ENCODE measurements at places on chromosomes 1 and 21.
A peak's percentile ranks its signal among the peaks of the same experiment; 100 is the strongest.

DNA sequence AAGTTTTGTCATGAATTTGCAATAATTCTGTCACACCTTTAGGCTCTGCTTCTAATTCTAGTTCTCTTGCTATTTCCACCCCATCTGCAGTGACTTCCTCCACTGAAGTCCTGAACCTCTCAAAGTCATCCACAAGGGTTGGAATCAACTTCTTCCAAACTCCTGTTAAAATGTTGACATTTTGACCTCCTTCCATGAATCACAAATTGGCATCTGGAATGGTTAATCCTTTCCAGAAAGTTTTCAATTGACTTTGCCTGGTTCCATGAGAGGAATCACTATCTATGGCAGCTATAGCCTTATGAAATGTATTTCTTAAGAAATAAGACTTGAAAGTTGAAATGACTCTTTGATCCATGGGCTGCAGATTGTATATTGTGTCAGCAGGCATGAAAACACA, 19.7 kb upstream of the SFT2D2 start:
- no peaks in the 10 kb centered on the region for H3K27me3 ChIP-seq
- H3K4me1 ChIP-seq: no peaks in the 10 kb centered on the region
- no peak for DNase-seq
- H3K27ac ChIP-seq: peak overlapping the region; percentile 22
- H3K4me3 ChIP-seq: no peak overlapping the region
- H3K36me3 ChIP-seq: peaks cover 11% of the 10 kb centered on the region

- DNase-seq: no peak
- H3K36me3 ChIP-seq: no peaks in the 10 kb centered on the region
- no peak overlapping the region for H3K4me3 ChIP-seq
These were observed 432.9 kb downstream of the SETD4 start for GRCh38 chr21:35627462-35627861.

DNA sequence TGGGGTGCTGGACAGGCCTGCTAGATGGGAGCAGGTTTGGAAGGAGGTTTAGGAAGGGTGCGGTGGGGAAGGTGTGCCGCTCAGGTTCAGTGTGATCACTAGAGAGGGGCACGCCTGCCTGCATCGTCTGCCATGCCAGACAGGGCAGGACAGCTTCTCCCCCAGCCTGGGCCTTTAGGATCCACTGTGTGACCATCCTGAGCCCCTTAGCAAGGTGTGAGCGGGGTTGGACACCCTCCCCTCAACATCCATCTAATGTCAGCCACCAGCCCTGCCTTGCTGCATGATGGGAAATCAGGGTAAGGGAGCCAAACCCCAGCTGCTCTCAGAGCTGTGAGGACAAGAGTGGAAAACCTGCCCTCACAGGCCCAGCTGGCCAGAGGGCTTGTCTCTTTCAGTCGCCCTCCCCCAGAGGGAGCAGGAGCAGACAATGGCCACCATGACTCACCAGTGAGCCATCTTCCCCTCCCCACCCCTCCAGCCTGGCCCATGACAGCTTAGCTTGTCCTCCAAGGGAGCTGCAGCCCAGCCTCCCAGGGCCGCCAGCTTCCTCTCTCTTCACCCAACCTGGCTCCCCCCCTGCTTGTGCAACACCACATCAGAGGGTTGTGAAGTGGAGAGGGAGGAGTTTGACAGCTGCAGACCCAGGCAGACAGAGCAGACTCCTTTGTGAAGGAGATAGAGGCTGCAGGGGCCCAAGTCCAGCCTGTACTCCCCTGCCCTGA, 37.0 kb downstream of the NUAK2 start:
- peak; percentile 90 for DNase-seq
- H3K36me3 ChIP-seq: peaks cover 23% of the 10 kb centered on the region
- peak overlapping the region; percentile 99 for H3K27ac ChIP-seq
- H3K27me3 ChIP-seq: no peaks in the 10 kb centered on the region
- H3K4me1 ChIP-seq: peaks cover 80% of the 10 kb centered on the region
- peak overlapping the region; percentile 61 for H3K4me3 ChIP-seq

GRCh38 chr1:29569971-29570634, 333.8 kb downstream of the PTPRU start:
- DNase-seq: no peak
- no peak overlapping the region for H3K4me3 ChIP-seq
- H3K4me1 ChIP-seq: no peaks in the 10 kb centered on the region
- H3K27ac ChIP-seq: no peak overlapping the region
- H3K36me3 ChIP-seq: no peaks in the 10 kb centered on the region
- peaks cover 34% of the 10 kb centered on the region for H3K27me3 ChIP-seq

DNA sequence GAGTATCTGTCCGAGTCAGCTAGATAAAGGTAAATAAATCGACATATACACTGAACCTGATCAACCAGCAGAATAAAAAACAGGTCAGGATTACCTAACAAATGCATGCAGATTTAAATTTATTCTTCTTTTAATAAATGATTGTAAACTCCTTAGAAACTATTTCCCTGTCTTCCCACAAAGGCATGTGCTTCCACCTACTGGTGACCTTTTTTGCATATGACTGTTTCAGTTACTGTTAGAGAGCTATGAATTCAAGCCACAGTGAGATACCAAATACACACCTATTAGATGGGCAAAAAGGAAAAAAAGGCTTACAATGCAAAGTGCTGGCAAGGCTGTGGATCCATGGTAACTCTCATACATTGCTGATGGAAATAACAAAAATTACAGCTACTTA, 957.4 kb upstream of the NCAM2 start:
- no peaks in the 10 kb centered on the region for H3K27me3 ChIP-seq
- H3K27ac ChIP-seq: no peak overlapping the region
- no peak for DNase-seq
- H3K4me3 ChIP-seq: no peak overlapping the region

DNA sequence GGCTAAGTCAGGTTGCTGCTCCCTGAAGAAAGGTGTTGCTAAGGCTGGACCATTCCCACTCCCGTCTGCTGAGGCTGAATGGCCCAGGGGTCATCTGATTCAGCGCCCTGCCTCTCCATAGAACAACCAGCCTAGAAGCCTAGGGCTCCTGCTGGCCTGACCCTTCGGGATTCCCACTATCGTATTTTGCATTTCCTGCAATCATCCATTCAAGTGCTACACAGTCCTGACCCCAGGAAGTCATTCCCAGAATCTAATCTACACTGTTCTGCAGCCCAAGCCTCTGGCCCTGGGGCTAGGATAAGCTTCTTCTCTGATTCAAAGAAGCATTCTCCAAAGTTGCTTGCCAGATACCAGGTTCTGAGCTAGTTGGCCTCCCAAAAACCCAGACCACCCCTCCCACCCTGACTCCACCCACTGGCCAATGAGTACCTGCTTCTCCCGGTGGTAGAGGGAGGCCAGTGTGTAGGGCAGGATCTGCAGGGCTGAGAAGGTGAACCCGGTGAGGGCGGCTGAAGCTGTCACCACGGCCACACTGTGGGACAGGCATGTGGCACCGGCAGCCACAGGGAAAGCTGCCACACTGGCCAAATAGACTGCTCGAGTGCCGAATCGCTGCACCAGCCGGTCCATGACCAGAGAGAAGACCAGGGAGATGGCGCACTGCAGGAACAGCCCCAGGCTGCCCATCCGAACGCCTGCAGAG, 18.7 kb downstream of the SLC45A3 start:
- no peak overlapping the region for H3K4me3 ChIP-seq
- DNase-seq: no peak
- H3K27me3 ChIP-seq: peaks cover 39% of the 10 kb centered on the region
- peaks cover 5% of the 10 kb centered on the region for H3K4me1 ChIP-seq
- no peak overlapping the region for H3K27ac ChIP-seq

DNA sequence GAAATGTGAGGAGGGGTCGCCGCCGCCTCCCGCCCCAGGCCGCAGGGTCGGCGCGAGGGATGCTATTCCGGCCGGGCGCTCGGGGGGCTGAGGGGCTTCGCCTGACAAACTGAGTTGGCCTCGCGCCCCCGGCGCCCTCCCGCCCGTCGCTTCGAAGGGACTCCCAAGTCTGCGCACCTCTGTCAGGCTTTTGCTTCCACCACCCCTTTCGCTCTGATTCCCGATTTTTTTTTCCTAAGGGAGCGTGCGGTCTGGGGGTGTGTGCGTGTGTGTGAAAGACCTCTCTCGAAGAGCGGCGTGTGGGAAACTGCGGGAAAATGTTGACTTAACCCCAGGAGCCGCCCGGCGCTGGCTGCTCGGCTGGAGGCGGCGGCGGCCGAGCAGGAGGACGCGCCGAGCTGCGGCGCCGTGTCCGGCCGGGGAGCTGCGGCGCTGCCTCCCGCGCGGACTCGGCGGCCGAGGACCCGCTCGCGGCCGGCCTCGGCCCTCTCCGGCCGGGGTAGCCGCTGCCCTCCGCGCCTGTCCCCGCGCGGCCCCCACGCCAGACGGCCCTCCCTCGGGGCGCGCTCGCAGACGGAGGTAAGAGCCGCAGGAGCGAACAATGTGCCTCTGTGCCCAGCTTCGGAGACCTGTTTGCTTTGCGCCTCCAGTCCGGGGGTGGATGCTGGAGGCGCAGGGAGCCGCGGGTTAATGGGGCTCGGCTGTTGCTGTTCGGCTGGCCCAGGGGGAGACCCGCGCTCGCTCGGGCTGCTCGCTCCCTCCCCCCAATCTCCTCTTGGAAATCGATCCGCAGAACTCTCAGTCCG, 1.1 kb downstream of the ADGRL2 start:
- no peaks in the 10 kb centered on the region for H3K4me1 ChIP-seq
- no peak overlapping the region for H3K27ac ChIP-seq
- DNase-seq: no peak
- H3K4me3 ChIP-seq: no peak overlapping the region

GRCh38 chr1:82752046-82752445, 951.3 kb downstream of the ADGRL2 start:
- DNase-seq: no peak
- H3K27me3 ChIP-seq: no peaks in the 10 kb centered on the region
- H3K27ac ChIP-seq: no peak overlapping the region
- no peaks in the 10 kb centered on the region for H3K36me3 ChIP-seq
- no peaks in the 10 kb centered on the region for H3K4me1 ChIP-seq

- H3K27me3 ChIP-seq: no peaks in the 10 kb centered on the region
- no peak overlapping the region for H3K4me3 ChIP-seq
- no peak overlapping the region for H3K27ac ChIP-seq
- peaks cover 11% of the 10 kb centered on the region for H3K4me1 ChIP-seq
- H3K36me3 ChIP-seq: peaks cover 43% of the 10 kb centered on the region
These were observed 26.2 kb downstream of the SLC66A1 start for GRCh38 chr1:19338323-19338762.

GRCh38 chr21:43367296-43367695, 59.6 kb downstream of the SIK1 start:
- H3K4me1 ChIP-seq: peaks cover 7% of the 10 kb centered on the region
- H3K36me3 ChIP-seq: peaks cover 2% of the 10 kb centered on the region
- DNase-seq: no peak
- H3K27me3 ChIP-seq: peaks cover 7% of the 10 kb centered on the region
- no peak overlapping the region for H3K4me3 ChIP-seq
- no peak overlapping the region for H3K27ac ChIP-seq

GRCh38 chr1:58982259-58982998, 198.6 kb upstream of the JUN start:
- H3K36me3 ChIP-seq: no peaks in the 10 kb centered on the region
- peaks cover 26% of the 10 kb centered on the region for H3K4me1 ChIP-seq
- H3K4me3 ChIP-seq: no peak overlapping the region
- no peaks in the 10 kb centered on the region for H3K27me3 ChIP-seq

DNA sequence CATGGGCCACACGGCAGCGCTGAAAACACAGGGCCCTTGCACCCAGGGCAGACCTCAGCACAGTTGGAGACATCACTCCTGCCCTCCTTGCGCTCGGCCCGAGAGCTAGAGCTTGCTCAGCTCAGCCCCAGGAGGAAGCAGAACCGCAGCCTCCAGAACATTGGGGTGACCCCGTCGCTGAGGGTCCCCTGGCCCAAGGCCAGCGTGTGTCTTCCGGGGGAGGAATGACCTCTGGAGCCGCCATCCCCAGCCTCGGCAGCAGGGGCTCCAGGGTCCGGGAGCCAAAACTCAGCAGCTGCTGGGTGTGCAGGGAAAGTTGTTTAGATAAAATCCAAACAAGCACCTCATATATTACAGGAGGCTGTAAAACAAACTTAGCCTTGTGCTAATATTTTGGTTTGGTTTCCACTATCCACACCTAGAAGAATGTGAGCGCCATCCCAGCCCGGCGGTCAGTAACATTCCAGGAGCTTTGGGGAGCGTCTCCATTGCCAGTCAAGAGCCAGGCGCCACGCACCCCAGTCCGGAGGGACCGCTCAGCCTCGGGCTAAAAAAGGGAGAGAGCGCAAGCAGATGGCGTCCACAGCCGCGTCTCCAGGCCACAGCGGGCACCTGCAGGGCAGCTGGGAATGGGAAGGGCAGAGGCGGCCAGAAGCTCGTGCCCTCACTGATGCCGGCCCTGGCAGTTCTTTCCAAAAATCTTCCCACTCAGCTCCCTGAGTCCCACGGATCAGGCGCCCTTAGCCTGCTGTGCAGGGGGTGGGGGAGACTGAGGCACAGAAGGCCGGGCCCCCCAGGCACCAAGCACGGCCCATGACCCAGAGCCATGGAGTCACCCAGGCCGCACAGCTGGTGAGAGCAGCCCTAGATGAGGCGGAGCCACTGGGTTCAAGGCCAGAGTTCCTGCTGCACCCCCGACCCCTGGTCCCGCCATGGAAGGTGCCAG, 52.0 kb downstream of the SLX9 start:
- H3K27ac ChIP-seq: no peak overlapping the region
- no peak overlapping the region for H3K4me3 ChIP-seq
- H3K27me3 ChIP-seq: peaks cover 6% of the 10 kb centered on the region
- no peaks in the 10 kb centered on the region for H3K36me3 ChIP-seq
- H3K4me1 ChIP-seq: no peaks in the 10 kb centered on the region
- no peak for DNase-seq

GRCh38 chr1:179206812-179207211, 22.7 kb downstream of the ABL2 start:
- no peak overlapping the region for H3K4me3 ChIP-seq
- no peaks in the 10 kb centered on the region for H3K27me3 ChIP-seq
- no peak for DNase-seq
- H3K4me1 ChIP-seq: peaks cover 32% of the 10 kb centered on the region

- H3K27me3 ChIP-seq: no peaks in the 10 kb centered on the region
- no peaks in the 10 kb centered on the region for H3K4me1 ChIP-seq
- no peaks in the 10 kb centered on the region for H3K36me3 ChIP-seq
- no peak overlapping the region for H3K4me3 ChIP-seq
- DNase-seq: no peak
These were observed 180.3 kb downstream of the DISC1 start for GRCh38 chr1:231806623-231807495.

DNA sequence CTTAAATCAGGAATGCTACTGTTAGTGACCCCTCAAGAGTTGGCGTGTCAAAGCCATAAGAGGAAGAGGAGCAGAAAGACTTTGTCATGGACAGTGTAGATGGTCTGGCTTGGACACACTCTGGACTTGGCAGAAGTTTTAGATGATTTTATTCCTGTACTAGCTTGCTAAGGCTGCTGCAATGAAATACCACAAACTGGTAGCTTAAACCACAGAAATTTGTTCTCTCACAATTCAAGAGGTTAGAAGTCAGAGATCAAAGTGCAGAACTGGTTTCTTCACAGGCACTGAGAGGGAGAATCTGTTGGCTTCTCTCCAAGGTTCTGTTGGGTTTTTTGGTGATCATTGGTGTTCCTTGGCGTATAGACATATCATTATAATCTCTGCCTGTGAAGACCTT, 869.8 kb upstream of the B3GALT2 start:
- H3K27ac ChIP-seq: no peak overlapping the region
- H3K4me1 ChIP-seq: peaks cover 34% of the 10 kb centered on the region
- no peaks in the 10 kb centered on the region for H3K27me3 ChIP-seq
- no peaks in the 10 kb centered on the region for H3K36me3 ChIP-seq
- DNase-seq: no peak
